Ascending aorta (tissue), 2 donors: ENCODE measurements at places on chromosomes 3 and 15. TPM values are rescaled to one million over a fixed set of nuclear protein-coding genes. Genes with fewer than 3 reads are reported as not detected.

The EPHB1 gene
- 0.53 TPM for total RNA-seq

The RARRES1 gene
- 520 TPM for total RNA-seq

The SAXO2 gene
- not detected for total RNA-seq

The ZMYND10 gene
- total RNA-seq, result not detected

The THAP10 gene
- 3.1 TPM for total RNA-seq

The FAM43A gene
- total RNA-seq, result 53.9 TPM

The LAMB2 gene
- total RNA-seq, result 1,772 TPM

The CCDC9B gene
- total RNA-seq, result 55.8 TPM

DNA sequence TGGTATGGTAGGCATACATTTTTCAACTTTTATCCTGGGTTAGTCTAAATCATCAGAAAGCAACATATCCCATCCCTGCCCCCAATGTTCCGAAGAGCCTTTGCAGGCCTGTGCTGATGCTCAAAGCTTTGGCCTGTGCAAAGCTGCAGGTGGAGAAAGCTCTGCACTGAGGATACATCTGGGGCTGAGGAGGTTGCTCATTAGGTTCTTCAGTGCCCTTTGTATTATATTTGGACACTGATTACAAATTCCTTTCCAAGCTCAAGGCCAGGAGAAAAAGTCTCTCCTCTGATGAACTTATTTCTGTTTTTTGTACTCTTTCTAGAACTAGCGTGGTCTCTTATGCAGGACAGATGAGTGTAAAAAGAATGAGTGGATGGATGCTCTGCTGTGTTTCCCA lies 325.5 kb upstream of the LRRFIP2 start:
- no peak for DNase-seq

GRCh38 chr3:2810723-2811122 lies 299.5 kb downstream of the IL5RA start:
- no peak for DNase-seq

DNA sequence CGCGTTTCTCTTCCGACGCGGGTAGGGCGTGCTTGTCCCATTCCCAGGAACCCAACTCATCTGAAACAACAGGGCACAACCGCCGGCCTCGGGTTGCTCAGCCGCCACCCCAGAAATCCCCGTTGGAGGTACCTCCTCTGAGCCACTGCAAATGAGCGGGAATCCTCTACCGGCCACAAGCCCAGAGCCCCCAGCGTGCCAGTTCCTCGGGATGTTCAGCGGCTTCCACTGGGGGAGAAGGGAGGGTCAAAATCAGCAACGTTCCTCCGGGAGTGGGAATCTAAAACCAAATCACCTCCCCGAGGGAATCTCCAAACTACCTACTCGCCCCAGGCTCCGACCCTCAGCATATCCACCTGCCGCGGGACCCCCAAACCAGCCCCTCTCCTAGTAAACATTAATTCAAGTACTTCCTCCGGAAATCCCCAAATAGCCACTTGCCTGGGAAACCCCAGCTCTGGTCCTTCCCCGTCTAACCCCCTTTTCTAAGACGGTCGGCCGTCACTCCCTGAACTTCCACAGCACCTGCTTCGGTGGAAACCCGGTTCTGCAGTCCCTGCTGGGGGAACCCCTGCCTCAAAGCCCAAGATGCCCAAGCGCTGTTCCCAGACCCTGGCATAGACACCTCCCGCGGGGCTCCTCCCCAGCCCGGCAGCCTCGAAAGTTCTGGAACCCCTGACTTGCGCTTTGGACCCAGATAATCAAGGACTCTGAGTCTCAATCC lies 887 bp downstream of the OXTR start:
- peak; percentile 56 for DNase-seq

- DNase-seq, result no peak
These were observed 25.0 kb downstream of the ADAM10 start for GRCh38 chr15:58724466-58724865.

GRCh38 chr3:24119321-24119751 lies 174.2 kb downstream of the NR1D2 start:
- DNase-seq, result no peak

DNA sequence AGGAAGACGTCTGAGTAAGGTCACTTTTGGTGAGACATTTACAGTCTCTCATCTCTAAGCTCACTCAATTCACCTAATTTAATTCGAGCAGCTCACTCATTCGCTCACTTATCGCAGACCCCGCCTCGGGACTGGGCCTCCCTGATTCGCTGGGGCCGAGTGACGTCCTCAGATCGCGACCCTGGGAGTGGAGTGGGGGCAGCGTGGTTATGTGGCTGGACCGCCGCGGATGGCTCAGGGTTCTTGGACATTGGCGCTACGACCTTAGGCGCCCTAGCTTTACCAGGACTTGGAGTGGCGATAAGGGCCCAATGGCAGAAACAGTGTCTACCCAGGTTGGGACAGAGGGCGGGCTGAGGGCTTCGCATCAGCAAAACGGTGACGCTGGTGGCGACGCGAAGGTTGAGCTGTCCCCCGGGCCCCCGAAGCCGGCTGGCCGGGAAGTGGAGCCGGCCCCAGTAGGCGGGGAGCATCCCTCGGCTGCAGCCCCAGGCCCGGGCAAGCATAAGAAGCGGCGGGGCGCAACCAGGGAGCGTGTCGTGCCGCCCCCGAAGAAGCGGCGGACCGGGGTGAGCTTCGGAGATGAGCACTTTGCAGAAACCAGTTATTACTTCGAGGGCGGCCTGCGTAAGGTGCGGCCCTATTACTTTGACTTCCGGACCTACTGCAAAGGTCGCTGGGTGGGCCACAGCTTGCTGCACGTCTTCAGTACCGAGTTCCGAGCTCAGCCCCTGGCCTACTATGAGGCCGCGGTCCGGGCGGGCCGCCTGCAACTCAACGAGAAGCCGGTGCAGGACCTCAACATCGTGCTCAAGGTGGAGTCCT lies at the start of gene RPUSD2:
Gene RPUSD2, plus strand, starts transcription at position 171 of the 825 bp plus-strand sequence. Its CDS starts 39 bp downstream, at position 210.
- peak; percentile 81 for DNase-seq

DNA sequence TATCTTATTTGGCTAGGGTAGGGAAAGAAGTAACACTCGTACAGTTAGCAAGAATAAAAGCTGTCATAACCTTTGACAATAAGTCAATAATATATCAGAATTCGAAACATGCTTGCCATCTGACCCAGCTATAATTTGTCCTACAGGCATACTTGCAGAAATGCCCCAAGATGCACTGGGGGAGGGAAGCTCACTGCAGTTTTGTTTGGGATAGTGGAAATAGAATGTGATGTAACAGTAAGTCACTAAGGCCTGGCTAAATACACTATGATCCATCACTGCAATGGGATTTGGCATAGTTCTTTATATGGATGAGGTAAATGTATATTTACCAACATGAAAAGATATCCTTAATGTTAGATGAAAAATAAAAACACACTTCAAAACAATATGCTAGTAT lies 25.5 kb upstream of the TMOD3 start:
- no peak for DNase-seq

- no peak for DNase-seq
These were observed 300.6 kb upstream of the KCNH8 start for GRCh38 chr3:18847583-18848197.

GRCh38 chr15:62951481-62951880 lies 91.1 kb upstream of the TPM1 start:
- DNase-seq, result no peak

- no peak for DNase-seq
These were observed 659.3 kb downstream of the NAALADL2 start for GRCh38 chr3:175518459-175518858.

DNA sequence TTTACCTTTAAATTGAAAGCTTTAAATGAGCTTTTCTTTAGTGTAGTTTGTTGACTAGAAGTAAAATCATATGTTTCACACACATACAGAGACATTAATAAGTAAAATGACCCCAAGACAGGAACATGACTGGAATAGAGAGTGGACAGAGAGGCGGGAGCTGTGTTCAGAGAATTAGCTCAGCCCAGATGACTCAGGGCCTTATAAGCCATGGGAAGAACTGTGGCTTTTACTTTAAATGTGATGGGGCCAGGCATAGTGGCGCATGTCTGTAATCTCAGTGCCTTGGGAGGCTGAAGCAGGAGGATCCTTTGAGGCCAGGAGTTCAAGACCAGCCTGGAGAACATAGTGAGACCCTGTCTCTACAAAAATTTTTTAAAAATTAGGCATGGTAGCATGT lies 26.7 kb downstream of the SACM1L start:
- no peak for DNase-seq

DNA sequence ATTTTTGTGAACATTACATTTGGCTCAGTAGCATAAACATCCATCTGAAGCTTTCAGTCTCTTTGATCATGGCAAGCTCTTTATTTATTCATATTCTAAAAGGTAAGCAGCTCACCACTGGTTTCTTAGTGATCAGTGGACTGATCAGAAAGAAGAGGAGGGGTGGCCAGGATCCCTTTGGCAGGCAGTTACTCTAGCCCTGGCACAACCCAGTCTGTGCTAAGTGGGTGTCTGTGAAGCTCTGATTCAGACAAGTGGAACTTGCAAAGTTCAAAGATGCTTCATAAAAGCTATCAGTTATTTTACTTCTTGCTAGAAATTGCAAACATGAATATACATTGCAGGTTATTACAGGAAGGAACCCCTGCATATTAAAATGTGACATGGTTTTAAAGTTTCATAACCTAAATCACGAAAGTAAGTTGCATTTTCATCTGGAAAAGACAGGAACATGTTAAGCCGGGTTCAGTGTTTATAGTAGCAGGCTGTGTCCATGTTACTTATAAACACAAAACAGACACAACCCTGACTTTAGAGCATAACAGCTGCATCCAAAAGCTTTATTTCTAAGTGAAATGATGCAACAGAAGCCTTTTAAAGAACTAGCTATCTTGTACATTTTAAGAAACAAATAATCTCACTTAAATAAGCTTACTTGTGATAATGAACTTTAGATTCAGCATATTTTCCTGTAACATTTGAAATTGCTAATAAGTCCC lies 785.3 kb downstream of the MCTP2 start:
- no peak for DNase-seq

DNA sequence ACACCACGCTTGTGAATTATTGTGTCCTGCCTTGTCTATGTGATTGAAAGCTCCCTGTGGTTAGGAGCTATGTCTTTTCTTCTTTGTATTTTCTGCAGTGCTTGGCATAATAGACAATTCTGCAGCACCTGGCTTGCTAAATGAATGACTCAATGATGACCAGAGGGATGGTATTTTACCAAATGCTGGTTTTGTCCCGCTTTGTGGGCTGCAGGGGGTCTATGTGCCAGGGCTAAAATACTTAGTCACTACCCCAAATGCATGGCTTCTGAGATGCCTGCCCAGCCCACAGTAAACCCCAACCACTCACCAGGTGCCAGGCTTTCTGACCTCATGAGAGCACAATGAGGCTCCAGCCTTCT lies 50.9 kb downstream of the BOC start:
- no peak for DNase-seq

DNA sequence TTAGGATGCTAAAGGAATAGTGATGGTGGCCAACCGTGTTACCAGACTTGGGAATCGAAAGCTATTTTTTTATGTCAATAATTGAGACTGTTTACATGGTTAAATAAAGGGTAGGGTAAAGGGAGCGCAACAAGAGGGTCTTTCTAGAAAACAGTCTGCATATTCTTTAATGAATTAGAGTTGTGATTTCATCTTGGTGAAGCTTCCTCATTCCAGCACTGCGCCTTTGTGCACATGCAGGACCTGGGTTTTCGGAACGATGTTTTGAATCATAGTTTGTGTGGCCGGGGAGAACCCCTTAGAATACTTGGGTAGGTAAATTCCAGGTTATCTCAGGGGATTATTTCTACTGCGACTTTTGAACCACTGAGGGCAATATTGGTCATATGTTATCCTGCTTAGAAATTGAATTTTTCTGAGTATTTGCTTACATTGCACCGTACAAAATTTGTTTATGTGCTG lies 1.3 kb downstream of the PIK3CA start:
- DNase-seq, result no peak

- DNase-seq, result no peak
These were observed 2.1 kb downstream of the TRA2B start for GRCh38 chr3:185935465-185936272.

- no peak for DNase-seq
These were observed 620 bp upstream of the CMSS1 start for GRCh38 chr3:99817047-99817436.

DNA sequence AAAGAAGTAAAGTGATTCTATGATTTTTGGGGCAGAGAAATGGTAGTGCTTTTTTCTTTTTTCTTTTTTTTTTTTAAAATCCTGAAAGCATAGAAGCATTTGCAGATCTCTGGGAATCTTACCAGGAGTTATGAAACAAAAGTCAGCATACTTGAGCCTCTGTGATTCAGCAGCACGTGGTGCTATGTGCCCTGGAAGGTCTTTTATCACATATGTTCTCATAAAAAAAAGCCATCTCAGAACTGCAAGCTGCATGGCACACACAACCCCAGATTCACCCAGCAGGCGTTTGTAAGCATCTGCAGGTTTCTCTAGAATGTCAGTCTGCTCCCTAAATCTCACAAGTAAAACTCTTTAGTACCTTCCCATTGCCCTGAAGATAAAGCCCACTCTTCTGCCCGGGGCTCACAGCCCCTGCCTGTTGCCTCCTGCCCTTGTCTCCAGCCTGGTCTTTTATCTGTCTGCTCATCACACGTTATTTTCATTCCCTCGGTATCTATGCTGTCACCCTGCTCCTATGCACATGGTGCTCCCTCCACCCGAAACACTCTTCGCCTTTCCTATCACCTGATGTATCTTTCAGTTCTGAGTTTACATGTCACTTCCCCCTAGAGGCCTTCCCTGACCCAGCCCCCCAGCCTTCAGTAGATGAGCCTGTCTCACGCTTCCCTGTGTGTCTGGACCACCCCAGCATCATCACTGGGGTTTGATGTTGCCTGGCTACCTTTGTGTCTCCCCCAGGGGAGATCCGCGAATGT lies 72.4 kb downstream of the CHDH start:
- DNase-seq, result peak; percentile 76

DNA sequence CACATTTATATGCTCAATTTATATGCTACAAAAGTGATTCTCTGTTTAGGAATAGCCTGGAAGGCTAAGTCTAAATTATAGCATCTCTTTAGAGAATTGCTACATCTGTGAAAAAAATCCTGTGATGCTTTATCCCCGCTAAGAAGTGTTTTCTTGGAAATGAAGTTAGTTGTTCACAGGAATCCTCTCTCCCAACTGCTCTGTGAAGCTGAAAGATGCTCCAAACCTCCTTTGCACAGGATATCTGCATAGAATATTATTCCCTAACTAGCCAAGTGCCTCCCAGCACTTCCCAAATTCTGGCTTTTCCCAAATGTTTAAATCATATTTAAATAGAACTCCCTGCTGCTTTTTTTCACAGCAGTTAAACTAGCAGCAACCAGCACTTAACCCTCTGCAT lies 132.2 kb downstream of the SRGAP3 start:
- DNase-seq, result no peak

DNA sequence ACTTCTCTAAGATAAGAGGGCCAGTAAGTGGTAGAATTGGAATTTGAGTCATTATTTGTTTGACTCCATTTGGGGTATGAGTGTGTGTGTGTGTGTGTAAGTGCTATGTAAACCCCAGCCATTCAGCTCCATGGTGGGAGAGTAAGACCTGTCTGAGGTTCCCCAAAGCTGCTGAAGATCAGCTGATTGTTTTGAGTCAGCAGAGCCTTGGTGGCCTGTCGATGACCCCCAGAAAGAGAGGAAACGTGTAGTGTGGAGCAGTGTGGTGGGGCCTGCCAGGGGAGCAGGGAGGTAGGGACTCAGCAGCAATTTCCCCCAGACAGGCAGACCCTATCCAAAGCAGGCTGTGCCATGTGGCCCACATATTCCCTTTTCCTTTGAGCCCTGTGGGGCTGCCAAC lies 5.3 kb downstream of the DVL3 start:
- no peak for DNase-seq
